ENCODE measurements at places on chromosomes 16 and 17. TPM values are rescaled to one million over a fixed set of nuclear protein-coding genes. Genes with fewer than 3 reads are reported as not detected.

DNA sequence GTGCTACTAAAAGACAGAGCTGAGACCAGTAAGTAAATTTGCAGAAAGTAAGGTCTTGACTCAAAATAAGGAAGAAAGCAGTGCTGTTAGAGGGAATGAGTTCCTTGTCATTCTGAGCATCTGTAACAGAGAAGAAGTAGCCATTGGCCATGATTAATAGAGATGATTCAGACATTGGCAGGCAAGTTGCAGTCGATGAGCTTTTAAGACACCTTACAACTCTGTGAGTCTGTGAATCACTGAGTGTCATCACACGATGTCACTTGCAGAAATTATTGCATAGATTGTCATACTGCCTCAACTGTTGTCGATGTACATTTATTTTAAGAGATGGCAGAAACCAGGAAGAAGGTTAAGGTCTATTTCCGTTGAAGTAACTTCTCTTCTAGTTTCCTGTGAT is 201.1 kb upstream of the CDH13 start:
- DNase-seq, result no peak

DNA sequence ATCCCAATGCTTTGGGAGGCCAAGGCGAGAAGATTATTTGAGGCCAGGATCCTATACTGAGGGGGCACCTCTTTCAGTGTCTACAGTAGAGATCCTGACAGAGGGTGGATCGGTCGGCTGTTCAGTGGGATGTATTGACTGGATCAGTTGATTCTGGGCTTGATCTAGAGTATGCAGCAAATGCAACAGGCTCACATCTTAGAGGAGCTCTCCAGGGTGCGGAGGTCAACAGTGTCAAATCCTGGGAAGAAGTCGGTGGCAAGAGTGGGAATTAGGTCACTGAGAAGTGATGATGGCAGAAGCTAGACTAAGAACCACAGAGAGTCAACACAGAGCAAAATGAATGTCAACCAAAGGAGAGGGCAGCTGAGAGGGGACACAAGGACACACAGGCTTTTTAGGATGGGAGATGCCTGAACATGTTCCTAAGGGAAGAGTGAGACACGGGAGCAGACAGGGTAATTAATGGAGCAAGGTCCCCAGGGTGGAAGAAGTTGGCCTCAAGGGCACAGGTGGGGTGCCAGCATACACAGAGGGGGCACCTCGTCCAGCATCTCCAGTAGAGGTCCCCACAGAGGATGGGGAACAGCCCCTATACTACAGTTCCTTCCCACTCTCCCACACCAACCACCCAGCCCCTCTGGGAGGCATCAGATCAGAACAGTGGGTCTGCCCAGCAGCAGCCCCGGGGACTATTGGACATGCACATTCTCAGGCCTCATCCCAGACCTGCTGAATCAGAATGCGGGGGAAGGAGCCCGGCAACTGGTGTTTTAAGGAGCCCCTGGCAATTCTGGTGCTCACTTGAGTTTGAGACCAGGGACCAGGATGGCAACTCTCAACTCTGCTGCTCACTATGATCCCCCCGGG is 10.0 kb upstream of the CYTH1 start:
- DNase-seq, result no peak

- no peak for DNase-seq
Measured at GRCh38 chr17:69655902-69656301, 241.4 kb downstream of the MAP2K6 start.

CDH5 gene
- total RNA-seq, result 67.7 TPM

PRSS8 gene
- total RNA-seq, result 17.6 TPM
